ENCODE measurements at places on chromosomes 2 and 18.

- DNase-seq, result no peak
Observed at GRCh38 chr2:51813247-51813646, 781.3 kb upstream of the NRXN1 start.

GRCh38 chr2:155190342-155190741, 491.8 kb downstream of the KCNJ3 start:
- no peak for DNase-seq

DNA sequence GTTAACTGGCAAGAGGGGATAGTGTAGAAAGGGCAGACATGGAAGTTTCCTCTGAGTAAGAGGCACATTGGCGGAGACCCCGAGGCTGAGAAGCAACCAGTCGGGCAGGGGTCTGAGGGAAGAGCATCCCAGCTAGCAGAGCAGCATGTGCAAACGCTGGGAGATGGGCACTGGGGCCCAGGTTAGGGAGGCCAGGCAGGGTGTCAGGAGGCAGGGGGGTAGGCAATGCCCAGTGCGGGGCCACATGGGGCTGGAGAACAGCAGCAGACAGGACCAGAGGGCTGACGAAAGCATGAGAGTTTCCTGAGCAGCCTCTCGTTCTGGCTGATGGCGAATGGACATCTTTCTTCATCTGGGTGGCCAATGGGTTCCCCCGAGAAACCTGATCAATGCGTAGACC, 88.2 kb downstream of the INPP5D start:
- DNase-seq, result no peak

DNA sequence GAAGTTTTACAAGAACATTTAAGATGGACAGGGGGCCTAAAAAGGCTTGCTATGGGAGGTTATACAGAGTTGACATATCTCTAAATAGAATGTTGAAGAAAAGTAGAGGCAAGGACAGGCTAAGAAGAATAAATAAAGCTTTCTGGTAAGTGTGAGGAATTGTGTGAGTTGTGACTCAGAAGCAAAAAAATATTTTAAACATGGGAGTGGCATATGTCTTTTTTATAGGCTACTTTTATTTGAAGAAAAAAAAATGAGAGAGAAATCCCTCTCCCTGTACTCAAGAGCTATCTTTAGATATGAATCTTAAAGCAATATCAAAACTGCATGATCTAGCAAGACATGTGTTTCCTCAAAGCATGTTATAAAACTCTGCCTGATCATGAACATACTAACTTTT, 41.1 kb downstream of the RAB3GAP1 start:
- DNase-seq, result no peak

DNA sequence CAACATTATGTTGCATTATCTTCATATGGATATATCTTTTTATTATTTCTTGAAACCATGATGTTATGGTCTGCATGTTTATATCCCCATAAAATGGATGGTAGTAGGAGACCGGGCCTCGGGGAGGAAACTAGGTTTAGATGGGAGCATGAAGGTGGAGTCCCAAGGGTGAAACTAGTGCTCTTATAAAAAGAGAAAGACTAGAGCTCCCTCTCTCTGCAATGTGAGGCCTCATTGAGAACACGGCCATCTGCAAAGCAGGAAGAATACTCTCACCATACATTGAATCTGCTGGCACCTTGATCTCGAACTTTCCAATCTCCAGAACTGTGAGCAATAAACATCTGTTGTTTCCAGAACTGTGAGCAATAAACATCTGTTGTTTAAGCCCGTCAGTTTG, 64.0 kb downstream of the NXPH2 start:
- DNase-seq, result no peak

DNA sequence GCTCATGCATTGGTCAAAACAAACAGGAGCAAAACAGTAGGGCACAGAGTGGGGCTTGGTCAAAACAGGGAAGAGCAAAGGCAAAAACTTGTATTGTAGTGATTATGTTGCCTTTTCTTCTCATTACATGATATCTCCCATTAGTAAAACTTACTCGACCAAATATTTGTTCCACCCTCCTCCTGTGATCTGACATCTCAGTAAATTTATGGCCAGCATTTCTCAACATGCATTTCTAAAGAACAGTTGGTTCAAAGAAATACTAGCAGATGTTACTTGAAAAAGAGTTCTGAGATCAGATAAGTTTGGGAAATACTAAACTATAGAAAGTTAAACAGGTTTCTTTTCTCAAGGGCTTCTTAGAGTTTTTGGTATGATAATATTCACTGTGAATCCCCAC, 423.1 kb downstream of the FIGN start:
- DNase-seq, result peak; percentile 9

Data from NCI-H226 (cell line).